ENCODE measurements at places on chromosomes 7 and 10.

- DNase-seq: no peak
These were observed at the start of gene AP3M1 for GRCh38 chr10:74150204-74150989. AP3M1 (minus strand) TSS chr10:74150828; CDS start chr10:74138379, 12,449 bp downstream.

DNA sequence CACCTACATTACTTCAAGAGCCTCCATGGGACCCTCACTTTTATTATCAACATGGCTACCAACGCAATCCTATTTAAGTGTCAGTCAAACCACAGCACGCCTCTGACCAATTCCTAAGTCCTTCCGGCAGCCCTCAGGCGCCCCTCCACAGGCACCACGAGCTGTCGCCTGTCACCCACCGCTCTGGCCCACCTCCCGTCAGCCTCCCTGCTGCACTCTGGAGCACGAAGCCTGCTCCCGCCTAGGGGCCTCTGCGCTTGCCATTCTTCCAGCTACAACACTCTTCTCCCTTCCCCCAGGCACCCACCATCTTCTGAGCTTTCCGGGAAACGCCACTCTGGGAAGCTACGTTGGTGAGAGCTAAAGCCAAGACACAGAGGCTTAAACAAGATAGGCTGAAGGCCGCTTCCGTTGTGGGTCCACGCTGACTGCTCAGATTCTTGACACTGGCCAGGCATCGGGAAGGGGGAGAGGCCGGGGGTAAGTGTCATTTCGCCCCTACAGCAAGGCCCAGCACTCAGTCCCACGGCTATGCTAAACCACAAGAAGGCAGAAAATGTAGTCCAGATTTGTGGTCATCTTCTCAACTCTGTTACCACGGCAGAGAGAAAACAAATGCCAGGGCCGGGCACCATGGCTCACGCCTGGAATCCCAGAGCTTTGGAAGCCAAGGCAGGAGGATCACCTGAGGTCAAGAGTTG is 56.7 kb downstream of the GNA12 start:
- DNase-seq: no peak

DNA sequence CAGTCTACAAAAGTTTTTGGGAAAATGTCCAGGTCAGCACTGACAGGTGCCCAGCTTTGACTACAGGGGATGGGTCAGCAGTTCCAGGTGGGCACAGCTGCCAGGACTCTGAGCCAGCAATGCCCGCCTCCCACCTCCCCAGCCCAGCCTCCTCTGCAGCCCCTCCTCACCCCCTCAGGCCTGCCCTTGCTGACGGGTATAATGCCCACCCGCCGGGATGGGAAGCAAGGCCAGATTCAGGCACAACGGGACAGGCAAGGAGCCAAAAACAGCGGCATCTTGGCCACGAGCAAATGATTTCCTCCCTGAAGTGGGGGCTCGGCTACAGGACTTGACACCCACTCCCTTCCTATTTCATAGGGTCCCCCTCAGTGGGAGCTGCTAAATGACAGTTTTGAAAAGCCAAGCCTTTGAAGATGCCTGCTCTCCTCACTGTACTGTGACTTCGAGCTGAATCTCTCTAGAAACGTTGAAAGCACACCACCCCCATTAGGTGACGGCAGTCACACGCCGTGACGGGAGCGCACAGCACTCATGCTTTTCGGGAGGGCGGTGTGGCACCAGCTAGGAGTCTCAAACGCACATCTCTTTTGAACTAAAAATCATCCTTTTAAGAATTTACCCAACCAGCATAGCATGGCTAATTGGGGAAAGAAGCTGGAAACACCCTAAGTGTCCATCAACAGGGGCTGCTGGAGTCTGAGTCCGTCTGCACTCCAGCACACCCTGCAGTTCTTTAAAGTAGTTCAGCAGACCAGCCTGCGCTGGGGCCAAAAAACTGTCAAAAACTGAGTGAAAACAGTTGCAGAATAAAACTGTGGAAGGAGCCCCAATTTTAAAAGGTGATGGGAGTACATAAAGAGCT is 29.6 kb downstream of the MAD1L1 start:
- DNase-seq: no peak

- DNase-seq: no peak
These were observed 3.0 kb downstream of the DLX6 start for GRCh38 chr7:97008275-97008917.

DNA sequence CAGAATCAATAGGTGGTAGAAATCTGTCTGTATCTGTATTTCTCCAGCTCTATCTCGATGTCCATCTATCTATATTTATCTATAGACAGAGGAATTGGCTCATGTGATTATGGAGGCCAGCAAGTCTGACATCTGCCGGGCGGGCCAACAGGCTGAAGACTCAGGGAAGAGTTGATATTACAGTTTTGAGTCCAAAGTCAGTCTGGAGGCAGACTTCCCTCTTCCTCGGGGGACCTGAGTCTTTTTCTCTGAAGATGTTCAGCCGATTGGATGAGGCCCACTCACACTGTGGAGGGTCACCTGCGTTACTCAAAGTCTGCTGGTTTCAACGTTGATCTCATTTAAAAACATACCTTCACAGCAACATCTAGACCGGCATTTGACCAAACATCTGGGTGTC is 98.7 kb downstream of the RAMP3 start:
- no peak for DNase-seq

DNA sequence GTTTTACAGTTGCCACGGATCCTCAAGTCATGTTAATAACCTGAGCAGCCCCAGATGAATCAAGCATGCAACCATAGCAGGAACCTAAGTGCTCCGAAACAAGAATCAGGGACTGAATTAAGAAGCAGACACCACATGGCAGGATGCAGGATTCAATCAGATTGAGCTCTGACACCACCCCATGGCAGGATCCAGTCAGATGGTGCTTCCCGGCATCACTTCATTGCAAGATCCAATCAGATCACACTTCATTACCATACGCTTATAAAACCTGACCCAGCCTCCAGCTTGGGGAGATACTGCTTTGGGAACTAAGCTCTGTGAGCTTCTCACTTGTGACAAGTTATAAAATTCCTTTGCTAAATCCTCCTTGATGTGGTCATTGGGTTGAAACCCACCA is 55.3 kb downstream of the ABCB4 start:
- no peak for DNase-seq

- DNase-seq: no peak
These were observed 460 bp downstream of the ANXA11 start for GRCh38 chr10:80204677-80205476.

DNA sequence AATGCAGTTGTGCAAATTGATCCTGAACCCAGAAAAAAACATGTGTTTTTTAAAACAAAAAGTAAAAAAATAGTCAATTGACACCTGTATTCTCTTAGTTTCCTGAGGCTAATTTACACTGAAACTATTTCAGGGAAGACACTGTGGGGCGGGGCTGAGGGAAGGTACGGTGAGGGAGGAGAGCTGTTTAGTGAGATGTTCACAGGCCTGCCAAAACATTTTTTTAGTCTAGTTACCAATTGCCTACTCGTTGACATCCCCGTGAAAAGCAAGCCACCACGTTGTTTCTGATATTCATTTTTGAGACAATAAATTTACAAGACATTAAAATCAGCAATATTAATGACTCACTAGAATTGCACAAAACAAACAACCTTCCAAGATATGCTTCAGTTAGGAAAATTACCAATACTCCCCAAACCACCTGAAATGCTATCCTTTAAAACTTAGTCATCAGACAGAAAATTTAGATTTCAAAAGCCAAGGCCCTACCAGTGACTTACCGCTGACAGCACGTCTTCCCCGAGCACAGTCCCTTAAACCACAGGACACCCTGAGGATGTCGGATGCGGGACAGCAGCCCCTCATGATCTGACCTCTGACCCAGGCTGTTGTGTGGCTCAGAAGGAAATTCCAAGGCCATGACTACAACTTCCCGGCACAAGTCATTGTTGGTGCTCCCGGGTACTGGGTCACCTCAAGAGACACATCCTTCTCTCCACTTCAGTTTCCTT is 279.2 kb downstream of the PRPF18 start:
- DNase-seq: no peak

GRCh38 chr10:35442592-35442991 is 106.3 kb downstream of the CCNY start:
- DNase-seq: no peak

- no peak for DNase-seq
These were observed 51.9 kb upstream of the ZMIZ2 start for GRCh38 chr7:44696728-44697127.

DNA sequence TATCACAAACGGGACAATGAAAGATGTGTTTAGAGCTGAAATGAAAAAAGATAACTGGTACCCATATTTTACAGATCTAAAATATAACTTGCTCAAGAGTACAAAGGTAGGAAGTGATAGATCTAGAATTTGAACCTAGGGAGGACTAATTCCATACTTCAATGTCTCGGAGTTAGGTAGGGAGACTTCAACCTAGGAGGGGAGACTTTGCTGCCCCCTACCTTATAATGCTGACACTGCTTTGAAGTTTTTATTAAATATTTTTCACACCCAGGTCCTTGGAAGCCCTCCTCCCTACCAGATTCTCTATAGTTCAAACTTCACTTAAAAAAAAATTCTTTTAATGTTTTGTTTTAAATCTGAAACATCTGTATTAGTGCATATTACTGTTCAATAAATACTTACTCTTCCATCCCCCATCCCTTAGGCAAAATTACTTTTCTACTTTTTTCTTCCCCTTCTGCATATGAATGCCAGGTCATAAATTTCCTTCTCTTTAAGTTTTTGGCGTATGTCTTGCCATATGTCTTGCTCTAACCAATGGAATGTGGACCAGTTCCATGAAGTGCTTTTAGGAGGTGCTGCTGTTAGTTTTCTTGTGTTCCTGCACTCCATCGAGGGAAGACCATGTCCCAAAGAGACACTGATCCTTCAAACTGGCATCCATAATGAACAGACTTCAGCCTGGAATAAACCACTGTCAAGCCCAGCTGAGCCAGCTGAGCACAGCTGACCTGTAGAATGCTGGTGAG is 57.8 kb downstream of the MICU1 start:
- DNase-seq: no peak

DNA sequence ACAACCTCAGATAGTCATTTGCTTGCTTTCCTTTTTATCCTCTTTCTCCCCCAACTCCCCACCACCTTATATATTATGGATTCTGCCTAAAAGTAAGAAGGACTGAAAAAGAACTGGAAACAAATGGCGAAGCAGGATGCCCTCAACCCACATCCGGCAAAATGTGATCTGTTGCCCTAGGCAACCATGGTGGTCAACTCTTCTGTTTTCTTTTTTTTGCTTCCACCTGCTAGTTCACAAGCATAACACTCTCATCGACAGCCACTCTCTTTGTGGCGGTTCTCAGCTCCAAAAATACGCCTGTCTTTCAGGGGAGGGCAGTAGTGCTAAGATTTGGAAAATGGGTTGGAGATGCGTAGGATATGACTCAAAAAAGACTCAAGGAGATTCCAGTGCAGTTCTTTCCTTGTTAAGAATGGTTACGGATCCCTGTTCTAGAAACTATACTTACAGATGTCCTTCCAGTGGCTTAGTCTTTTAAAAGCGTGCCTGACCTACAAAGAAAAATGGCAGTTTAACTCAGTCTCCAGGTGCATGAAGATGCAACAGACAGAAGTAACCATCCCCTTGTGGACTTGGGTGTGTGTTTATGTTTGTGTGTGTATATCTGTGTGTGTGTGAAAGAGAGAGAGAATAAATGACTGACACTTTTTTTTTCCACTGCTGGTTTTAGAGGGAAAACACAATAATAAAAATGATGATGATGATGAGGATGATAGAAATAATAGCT is 10.7 kb downstream of the APBB1IP start:
- DNase-seq: no peak

GRCh38 chr7:31549611-31550010 is 35.7 kb downstream of the ITPRID1 start:
- DNase-seq: no peak

DNA sequence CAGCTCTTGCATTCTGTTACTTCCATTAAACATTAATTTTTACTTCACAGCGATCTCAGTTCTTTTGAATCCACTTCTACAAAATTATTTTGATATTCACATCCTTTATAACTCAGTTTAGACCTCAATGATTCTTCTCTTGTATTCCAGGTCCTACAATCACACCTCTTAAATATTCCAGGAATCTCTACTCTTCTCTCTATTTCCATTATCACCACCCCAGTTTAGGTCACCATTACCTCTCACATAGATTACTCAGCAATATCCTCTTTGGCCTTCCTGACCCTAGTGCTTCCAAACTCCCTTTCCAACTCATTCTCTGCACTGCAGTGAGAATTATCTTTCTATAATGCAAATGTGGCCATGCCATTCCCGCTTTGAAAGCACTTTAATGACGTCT is 27.1 kb upstream of the GPR37 start:
- DNase-seq: no peak

DNA sequence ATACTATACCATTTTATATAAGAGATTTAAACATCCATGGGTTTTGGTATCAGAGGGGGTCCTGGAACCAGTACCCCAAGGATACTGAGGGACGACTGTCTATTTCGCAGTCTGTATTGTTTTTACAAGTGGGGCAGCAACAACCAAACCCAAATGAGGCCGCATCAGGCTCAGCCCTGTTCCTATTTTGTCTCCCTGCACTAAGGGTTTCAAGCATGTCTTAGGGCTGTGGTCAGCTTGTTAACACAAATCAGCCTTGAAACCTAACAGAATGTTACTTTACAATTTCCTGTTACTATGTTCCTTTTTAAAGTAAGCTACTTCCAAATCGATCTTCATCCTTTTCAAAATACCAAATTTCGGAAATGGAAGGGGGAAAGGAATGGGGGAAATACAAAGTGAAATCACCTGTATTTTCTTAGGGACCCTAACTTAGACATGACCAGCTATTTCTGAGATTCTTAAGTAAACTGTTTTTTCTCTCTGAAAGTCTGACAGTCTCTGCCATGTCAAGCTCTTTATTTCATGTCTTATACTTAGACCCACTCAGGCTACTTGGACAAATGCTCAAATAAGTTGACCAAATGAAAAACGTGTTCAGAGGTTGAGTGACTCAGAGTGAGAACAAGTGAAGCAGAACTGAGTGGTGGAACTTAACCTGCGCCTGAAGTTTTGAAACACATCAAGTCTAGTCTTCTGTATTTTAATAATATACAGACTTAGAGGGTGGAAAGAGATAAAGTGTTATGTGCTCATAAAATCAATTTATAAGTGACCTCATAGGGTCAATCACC is 75.8 kb downstream of the C1GALT1 start:
- DNase-seq: no peak

DNA sequence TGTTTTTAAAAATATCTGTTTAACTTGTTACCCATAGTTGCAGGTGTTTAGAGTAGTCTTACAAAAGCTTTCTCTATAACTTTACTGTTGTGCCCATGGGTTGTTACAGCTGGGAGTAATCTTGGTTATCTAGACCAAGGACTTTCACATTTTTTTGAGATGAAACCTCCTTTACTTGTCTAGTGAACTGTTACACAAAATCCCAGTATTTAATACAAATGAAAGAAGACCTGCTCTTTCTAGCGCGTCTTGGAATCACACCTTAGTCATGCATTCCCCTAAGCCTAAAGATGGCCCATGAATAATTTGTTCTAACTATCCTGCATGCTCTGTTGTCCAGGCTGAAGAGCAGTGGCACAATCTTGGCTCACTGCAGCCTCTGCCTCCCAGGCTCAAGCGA is 38.0 kb downstream of the CSGALNACT2 start:
- DNase-seq: no peak

DNA sequence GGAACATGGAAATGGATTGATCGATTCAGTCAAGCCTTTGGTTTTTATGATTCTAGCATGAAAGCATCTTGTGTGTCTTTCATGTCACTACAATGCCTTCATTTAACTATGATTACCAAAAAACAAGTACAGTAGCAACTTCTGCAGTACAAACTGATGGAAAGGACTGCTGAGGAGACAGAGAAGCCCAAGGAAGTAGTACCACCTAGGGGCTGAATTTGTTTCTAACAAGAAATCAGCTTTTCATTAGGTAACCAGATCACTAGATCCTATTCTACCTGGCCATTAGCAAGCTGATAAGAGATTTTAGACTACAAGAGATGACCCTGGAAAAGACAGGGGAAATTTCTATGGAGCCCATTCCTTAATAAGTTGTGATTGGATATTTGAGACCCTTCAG is 3.2 kb upstream of the IFIT1 start:
- no peak for DNase-seq
